ENCODE measurements at places on chromosomes 1 and 21.

GRCh38 chr1:116389686-116390085 lies 16.6 kb downstream of the ATP1A1 start:
- no peak for DNase-seq

- DNase-seq = no peak
Observed at GRCh38 chr1:17078991-17079868, 25.4 kb upstream of the SDHB start.

DNA sequence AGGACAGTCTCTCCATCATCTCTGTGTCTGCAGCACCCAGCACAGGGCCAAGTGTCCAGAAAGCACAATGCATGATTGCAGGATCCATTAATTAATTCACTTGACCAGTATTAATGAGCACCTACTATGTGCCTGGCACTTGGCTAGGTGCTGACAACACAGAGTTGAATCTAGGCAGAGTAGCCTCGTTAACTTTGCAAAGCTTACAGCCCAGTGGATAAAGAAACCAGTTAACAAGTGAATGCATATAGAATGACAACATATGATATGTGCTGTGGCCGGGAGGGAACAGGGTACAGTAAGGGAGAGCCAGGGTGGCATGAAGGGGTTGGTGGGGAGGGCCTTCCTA lies 10.9 kb downstream of the SLC1A7 start:
- no peak for DNase-seq

DNA sequence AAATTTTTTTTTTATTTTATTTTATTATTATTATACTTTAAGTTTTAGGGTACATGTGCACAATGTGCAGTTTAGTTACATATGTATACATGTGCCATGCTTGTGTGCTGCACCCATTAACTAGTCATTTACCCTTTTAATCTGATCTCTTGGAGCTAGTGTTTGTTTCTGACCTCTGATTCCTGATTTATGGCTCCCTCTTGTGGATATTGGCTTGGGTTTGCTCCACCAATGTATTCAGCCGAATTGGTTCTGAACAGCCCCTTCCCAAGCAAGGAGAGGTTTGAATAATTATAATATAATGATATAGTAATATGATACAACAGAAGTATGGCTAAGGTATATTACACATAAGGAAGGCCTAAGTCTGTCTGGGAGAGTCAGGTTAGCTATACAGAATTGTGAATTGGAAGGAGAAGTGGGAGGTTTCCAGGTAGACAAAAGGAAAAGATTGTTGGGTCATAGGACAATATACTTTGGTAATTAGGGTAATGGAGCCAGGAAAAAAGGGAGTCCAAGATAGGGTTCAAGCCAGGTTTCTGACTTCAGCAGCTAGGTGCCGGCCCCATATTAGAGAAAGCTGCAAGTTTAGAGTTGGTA lies 53.1 kb upstream of the HMCN1 start:
- peak; percentile 72 for DNase-seq

- DNase-seq = no peak
Observed at GRCh38 chr21:45788637-45789506, 145.3 kb downstream of the PCBP3 start.

DNA sequence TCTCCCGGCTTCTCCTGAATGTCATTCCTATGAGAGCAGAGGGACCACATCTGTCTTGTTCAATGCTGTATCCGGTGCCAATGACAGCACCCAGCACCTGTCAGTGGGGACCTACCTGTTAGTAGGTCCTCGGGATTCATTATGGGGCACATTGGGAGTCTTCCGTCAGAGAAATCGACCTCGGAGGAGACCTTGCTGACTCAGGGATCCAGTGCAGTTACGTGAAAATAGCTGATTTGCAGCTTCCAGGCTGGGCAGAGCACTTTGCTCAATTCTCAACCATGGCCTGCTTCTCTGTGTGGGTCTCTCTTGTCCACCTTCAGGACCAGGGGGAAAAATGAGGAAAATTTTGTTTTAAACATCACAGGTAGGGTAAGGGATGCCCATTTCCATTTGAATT lies 130.2 kb downstream of the PRDM2 start:
- no peak for DNase-seq

GRCh38 chr1:202149566-202149965 lies 5.0 kb upstream of the ARL8A start:
- DNase-seq = no peak

- peak; percentile 76 for DNase-seq
Observed at GRCh38 chr1:86906419-86906818, 7.5 kb downstream of the SELENOF start.

DNA sequence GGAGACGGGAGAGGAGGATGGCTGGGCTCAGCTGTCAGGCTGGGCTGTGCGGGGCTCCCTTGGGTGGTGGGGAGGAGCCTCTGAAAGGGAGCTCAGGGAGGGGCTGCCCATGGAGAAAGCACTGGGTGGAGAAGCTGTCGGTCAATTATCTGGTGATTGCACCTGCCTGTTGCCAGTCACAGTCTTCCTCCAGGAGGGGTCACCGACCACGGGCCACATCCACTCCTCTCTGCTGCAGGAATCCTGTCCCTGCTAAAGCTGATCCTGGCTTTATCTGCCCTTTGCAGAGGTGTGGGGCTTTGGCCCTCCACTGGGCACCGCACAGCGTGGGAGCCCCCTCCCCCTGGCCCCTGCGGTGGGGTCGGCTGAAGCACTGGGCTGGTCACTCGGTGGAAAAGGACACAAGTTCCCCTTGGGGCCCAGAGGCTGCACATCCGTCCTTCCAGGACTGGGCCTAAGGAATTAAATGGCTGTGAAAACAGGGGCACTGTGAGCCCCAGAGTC lies 21.8 kb upstream of the COL18A1 start:
- DNase-seq = no peak

All from NCI-H1105 treated with DMSO at 0.1 percent for 48 hours (cell line).